ENCODE measurements at places on chromosomes 6 and 20. TPM values are rescaled to one million over a fixed set of nuclear protein-coding genes. Genes with fewer than 3 reads are reported as not detected.

Gene SLC2A4RG
- 93.6 TPM for total RNA-seq

Gene VGLL2
- total RNA-seq, result not detected

Gene MAP3K7
- total RNA-seq, result 21.2 TPM

GRCh38 chr6:80259118-80259517 lies 152.6 kb downstream of the BCKDHB start:
- no peak for DNase-seq

DNA sequence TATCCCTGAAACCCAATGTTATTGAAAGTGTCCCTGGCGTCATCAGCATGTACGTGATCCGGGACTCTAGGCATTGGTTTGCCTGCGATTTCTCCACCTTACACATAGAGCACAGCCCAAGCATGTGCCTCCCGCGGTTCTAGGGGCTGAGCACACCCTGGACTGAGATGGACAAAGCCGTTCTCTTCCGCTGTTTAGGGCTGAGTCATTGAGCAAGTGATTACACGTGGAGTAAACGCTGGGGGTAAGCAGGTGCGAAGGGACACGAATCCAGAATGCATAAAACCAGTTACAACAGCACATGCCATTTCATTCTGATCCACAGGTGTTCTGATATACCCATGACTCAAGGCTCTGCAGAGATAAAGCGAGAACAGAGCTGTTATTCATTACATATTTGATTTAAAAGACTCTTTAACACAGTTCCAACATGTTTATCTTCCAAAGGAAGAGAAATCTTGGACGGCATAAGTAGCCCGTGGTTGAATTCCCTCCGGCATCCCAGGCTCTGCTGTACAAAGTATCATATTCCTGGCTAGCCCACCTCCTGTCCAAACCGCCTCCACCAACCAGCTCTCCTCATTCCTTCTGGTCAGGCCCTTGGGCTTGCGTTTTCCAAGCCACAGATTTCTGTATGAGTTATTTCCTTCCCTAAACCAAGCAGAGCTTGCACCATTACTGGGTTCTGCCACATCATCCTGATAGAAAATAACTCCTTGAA lies 36.1 kb upstream of the THBS2 start:
- DNase-seq, result no peak

All from mucosa of gallbladder (tissue), 1 donor.